ENCODE measurements at places on chromosomes 1 and 21. TPM values are rescaled to one million over a fixed set of nuclear protein-coding genes. Genes with fewer than 3 reads are reported as not detected.

Gene OR2T11
- not detected for total RNA-seq

Gene BGLAP
- not detected for total RNA-seq

Gene LCE1B
- not detected for total RNA-seq

Gene UBL4B
- not detected for total RNA-seq

Gene LCE1A
- total RNA-seq, result not detected

Gene AMIGO1
- total RNA-seq, result 0.97 TPM

All from fibroblast of villous mesenchyme (primary cell).